ENCODE measurements at places on chromosomes 7 and 10.

DNA sequence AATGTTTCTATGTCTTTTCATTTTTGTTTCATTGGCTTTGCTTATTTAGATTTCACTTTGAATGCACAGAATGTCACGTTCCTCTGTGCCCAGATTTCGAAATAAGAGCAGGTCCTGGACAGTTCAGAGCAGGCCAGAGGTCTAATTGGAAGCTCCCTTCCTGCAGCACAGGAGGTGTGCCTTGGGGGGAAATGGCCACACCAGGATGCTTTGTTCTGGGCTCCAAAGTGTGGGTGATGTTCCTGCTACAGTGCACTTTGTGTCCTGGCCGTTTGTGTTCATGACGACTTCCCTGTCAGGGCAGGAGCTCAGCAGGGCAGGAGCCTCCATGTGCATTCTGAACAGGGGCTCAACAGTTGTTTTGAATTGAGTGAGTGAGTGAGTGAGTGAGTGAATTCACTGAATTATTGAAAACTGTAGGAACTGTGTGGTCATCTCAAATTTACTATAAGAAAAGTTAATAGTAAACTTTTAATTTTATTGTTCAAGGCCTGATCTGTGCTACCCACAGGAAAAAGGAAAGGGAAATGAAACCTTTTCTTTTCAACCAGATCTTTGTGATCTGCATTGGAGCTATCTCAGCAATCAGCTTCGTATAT, 109.5 kb upstream of the GJD4 start:
- DNase-seq = no peak

DNA sequence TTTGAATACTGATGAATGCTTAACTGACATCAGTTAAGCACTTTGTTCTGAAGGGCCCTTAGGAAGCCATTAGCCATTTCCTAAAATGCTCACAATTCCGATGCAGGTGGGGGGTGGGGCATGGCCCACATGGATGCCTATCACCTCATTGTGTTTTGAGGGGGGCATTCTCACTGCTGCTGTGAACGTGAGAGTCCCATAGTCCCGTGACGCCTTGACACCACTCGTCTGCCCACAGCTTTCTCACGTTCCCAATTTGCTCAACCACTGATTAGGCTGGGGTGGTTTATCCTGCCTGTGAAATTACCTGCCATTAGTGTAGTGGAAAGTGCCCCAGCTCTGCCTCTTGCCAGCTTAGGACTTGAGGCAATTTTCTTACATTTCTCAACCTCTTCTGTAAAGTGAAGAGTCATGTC, 31.9 kb downstream of the DUSP5 start:
- DNase-seq = no peak

DNA sequence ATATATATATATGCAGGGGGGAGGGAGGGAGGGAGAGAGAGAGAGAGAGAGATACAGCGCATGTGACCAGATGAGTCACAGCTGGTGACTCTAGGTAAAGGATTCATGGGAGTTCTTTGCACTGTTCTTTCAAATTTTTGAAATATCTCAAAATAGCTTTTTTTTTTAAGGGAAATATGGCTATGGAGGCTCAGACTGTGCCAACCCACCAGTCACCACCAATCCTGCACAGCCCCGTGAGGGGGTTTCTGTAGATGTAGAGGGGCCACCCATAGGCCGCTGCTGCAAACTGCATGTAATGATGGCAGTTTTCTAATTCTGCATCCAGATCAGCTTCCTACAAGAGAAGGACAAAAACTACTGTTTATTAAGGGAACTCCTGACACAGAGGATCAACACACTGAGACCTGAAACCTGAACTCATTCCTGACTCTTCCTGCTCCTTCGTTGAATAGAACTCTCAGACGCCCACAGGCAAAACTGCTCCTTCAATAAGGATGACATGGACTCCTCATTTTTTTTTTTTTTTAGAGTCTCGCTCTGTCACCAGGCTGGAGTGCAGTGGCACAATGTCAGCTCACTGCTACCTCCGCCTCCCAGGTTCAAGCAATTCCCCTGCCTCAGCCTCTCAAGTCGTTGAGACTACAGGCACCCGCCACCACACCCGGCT, 17.3 kb downstream of the DAGLB start:
- DNase-seq = no peak

DNA sequence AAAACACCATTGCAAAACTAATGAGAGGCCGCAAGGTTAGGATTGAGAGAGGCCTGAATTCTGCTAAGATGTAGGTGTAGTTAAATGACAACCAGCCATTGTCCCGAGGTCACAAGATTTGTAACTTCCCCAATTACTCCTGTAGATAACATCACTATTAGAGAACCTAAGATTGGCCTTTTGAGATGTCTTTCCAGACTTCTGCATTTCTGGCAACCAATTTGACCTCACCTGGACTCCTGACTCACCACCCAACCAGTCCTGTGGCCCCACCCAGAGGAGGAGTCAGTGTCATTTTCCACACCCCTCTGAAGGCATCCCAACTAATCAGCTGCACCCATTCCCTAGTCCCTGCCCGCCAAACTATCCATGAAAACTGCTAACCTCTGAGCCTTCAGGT, 115.7 kb downstream of the PRKAG2 start:
- no peak for DNase-seq

GRCh38 chr10:23364378-23364777, 19.8 kb upstream of the C10orf67 start:
- DNase-seq = no peak

GRCh38 chr7:83301416-83301815, 138.7 kb upstream of the PCLO start:
- DNase-seq = no peak

- DNase-seq = no peak
Measured at GRCh38 chr7:99385564-99385963, 11.0 kb downstream of the ARPC1B start.

- no peak for DNase-seq
Measured at GRCh38 chr10:43235070-43235900, 31.6 kb downstream of the RASGEF1A start.

- no peak for DNase-seq
Measured at GRCh38 chr10:11729790-11730315, 12.3 kb upstream of the ECHDC3 start.

- DNase-seq = no peak
Measured at GRCh38 chr10:122113161-122113944, 124.4 kb downstream of the TACC2 start.

GRCh38 chr10:71334221-71334791, 15.2 kb downstream of the SLC29A3 start:
- no peak for DNase-seq
